ENCODE measurements at places on chromosomes 2 and 18.

DNA sequence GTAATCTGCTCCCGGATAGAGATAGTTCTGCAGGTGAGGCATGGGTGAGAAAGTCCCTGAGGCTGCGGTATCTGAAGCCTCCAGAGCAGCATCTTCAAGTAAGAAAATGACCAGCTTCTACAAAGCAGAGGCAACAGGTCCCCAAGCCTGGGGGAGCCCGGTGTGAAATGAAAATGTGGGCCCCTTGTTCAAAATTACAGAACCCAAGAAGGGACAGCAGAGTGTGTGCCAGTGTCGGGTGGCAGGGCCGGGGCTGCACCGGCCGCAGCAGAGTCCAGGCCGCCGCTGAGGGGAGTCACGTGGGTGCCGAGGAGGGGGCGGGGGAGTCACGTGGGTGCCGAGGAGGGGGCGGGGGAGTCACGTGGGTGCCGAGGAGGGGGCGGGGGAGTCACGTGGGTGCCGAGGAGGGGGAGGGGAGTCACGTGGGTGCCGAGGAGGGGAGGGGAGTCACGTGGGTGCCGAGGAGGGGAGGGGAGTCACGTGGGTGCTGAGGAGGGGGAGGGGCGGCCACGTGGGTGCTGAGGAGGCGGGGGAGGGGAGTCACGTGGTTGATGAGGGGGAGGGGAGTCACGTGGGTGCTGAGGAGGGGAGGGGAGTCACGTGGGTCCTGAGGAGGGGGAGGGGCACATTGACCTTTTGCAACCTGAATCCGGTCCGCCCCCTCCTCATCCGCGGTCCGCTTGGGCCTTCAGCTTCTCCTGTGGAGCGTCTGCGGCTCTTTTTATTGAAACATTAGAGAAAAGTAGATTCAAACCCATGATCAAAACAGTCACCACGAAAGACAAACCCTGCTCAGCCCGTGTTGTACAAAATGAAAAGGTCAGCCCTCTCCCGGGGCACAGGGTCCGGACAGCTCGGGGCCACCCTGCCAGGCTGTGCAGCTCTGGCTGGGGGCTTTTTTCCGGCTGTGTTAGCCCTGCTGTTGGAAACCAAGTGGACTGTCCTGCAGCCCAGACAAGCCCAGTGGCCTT, 10.4 kb downstream of the COLEC11 start:
- DNase-seq: no peak

DNA sequence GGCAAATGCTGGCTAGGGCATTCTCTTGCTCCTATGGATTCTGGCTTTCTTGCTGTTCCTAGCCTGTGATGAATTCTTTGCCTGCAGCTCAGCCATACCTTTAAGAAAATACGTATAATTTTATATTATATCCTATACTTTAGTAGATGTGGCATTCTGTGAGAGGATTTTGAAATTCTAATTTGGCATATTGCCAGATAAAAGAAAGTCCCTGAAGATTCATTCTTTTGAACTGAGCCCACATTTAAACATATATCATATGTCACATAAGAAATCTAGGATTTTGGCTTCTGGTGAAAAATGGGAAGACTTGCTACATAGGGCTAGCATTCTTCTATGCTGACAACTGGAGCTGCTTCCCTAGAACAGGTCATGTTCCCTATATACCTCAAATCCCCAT, 91.4 kb upstream of the LYPD1 start:
- DNase-seq: no peak

GRCh38 chr18:59015531-59016152, 124.0 kb upstream of the SEC11C start:
- no peak for DNase-seq

DNA sequence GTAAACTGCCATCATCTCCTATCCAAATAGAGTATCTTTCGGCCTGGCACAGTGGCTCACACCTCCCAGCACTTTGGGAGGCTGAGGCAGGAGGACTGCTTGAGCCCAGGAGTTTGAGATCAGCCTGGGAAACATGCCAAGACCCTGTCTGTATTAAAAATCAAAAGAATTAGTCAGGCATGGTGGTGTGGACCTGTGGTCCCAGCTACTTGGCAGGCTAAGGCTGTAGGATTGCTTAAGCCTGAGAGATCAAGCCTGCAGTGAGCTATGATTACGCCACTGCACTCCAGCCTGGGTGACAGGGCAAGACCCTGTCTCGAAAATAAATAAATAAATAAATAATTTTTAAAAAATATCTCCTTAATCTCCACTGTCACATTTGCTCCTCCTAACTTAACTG, 14.7 kb upstream of the ARPC2 start:
- no peak for DNase-seq

GRCh38 chr18:40907842-40908241, 1047.2 kb upstream of the PIK3C3 start:
- no peak for DNase-seq

GRCh38 chr2:208256192-208256782, 1.4 kb upstream of the IDH1 start:
- no peak for DNase-seq

DNA sequence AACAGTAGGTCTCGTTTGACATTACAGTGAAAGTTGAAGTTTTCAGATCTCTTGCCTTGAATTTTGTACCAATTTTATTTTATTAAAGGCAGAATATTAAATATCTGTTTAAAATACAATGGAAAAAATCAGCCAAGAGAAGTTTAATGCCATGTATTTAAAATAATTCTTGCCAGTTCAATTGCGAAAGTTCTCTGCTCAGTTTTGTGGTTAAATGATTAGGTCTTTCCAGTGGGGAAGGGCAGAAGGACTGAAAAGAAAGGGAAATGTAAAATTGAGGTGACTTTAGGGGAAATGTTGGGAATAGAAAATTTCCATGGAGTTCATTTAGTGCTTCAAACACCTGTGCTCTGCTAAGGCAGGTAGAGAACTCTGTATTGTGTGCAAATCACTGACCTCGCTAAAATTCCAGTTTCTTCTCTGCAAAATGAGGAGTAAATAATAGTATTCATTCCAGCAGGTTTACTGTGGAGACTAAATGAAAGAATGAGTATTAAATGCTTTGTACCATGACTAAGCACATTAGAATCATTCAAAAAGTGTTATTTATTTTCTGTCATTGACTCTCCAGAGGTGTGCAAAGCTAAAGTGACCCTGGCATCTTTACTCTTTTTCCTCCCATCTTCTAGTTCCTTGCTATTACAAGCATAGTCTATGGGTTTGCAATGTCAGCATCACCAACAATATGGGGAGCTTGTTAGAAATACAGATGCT, 74.4 kb downstream of the KIAA1328 start:
- DNase-seq: no peak

GRCh38 chr2:240567137-240567871, 980 bp upstream of the RNPEPL1 start:
- DNase-seq: no peak

- no peak for DNase-seq
Observed at GRCh38 chr18:48199399-48199798, 209.8 kb downstream of the ZBTB7C start.

All from stimulated activated CD4-positive, alpha-beta T cell treated with anti-CD3 and anti-CD28 coated beads, TNF-alpha, amount 100 ng/mL, for 24 hours (primary cell).